NCI-H187 (cell line): ENCODE measurements at places on chromosomes 5 and 9.

DNA sequence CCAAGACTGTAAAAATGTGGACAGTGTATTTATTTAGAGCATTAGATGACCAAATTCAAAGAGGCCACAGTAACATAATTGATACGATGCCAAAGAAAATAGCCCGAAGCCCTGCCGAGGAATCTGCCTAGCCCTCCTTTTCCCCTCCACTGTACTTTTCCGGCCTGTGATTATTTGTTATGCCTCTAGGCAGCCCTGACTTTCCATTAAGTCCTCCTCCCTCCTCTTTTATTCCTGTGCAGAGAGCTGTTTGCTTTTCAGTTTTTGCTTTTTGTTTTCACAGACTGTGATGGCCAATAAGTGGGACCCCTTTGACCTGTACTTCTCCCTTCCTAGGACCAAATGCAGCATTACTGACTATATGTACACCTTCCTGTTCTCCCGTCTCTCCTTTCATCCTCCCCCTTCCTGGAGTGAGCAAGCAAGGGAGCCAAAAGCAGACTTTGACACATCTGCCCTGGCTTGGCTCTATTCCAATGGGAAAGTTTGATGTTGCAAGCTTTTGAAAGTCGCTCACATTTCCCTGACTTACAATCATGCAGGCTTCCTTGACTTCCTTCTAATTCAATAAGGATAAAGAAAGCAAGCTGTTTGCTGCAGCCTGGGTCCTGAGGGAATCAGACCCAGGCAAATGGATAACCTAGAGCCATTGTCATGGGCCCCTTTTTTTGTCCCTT is 76.1 kb downstream of the NREP start:
- no peak for DNase-seq

- DNase-seq, result no peak
These were observed 15.1 kb downstream of the PLK2 start for GRCh38 chr5:58444805-58445204.

GRCh38 chr5:35186749-35187148 is 43.5 kb downstream of the PRLR start:
- DNase-seq, result no peak

GRCh38 chr5:2841208-2841607 is 89.7 kb upstream of the IRX2 start:
- no peak for DNase-seq

- no peak for DNase-seq
These were observed 43.8 kb upstream of the PLEKHG4B start for GRCh38 chr5:48192-48591.

DNA sequence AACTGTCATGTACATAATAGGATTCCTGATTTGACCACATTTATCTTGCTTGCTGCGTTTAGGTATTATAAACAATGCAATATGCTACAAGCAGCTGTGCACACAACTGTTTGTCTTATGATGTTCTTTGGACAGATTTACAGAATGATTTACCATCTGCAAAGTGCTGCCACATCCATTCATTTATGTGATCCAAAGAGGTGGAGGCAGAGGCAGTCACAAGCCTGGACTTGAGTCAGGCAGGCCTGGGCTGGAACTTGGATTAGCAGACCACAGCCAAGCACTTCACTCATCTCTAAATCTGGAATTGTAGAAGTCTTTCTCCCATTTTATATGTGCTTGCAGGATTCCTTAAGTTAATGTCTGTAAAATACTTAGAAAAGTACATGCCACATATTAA is 149.0 kb downstream of the INSYN2B start:
- DNase-seq, result no peak

DNA sequence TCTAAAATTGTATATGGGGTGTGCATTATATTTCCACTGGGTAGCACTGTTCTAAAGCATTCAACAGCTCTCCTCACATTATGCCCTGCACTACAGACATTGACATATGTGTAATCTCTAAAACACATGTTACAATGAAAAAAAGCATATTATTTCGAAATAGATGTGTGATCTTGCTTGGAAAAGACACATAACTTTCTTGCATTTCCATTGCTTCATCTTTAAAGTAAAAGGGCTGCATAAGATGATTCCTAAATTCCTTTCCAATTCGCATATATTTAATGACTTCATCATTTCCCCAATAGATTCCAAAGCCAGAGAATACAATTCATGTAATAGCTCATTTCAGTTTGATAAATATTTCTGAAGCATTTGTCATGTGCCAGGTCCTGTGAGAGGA is 566.9 kb downstream of the PDE4D start:
- DNase-seq, result no peak

DNA sequence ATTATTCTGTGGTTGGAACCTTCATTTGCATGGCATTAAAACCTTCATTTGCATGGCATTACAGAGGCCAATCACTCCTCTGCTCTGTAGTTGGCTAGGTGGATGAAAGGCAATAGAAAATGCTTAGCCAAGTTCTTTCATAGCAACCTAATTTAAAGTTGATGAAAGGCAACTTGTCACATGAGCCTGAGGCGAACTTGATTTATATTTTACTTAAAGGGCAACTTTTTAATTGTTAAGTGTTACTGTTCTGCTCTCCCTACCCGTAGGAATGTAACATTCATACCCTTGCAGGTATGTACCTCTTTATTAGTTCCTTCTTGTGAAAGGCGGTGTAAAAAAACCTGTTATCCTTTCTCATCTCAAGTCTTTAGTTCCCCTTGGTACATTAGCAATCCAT is 7.9 kb upstream of the ERMP1 start:
- DNase-seq, result no peak

- DNase-seq, result no peak
These were observed 25.8 kb downstream of the CAST start for GRCh38 chr5:96687812-96688453.

- no peak for DNase-seq
These were observed 407.2 kb upstream of the PIK3R1 start for GRCh38 chr5:67808340-67808739.

DNA sequence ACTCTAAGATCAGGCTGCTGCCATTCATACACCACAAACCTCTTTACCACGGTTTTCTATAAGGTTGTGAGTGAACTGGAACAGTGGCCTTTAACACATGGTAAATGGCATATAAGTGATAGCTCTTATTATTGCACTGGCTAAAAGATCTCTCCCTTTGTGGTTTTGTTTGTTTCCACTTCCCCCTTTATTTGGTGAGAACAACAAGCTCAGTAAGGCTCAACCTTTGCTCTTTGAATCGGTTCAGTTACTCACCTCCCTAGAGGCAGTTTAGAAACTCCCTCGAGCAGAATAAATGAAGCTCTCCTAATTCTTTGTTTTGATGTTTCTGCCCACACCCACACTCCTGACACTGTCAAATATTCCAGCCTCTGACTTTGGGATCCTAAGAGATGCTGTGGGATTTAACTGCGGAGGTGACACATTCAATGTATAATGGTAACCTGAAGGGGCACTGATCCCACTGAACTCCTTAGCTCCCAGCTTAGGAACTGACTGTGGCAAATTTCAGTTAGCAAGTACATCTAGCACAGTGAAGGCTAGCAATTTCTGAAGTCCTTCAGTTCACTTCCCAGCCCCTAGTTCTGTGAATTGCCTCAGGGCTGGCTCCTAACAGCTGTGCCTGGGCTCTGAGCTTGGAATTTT is 22.5 kb upstream of the RAD23B start:
- DNase-seq, result peak; percentile 2

- no peak for DNase-seq
These were observed 1.2 kb downstream of the FNBP1 start for GRCh38 chr9:130041648-130042405.

DNA sequence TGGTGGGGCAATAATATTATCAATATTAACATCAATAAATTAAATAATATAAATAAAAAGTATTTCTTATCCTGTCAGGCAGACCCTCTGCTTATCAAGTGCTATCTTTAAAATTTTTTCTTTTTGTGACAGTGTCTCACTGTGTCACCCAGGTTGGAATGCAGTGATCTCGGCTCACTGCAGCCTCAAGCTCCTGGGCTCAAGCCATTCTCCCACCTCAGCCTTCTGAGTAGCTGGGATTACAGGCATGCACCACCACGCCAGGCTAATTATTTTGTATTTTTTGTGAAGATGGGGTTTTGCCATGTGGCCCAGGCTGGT is 53.2 kb downstream of the NDST1 start:
- no peak for DNase-seq

DNA sequence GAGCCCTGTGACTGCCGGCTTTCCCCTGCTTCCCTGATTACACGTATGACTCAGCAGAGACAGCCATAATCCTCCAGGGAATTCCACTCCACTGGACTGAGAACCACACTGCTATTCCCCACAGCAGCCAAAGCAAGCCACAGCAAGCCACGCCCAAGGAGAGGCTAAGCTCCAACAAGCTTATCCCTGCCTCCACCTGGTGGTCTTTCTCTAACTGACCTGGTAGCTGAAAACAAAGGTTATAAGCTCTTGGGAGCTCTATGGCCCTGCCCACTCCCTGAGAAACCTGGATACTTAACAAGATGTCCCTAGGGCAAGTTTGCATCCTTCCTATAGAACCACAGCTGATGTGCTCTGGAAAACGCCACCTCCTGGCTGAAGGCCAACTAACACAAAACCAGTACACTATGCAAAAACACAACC is 613.7 kb upstream of the CDH18 start:
- no peak for DNase-seq
